ENCODE measurements at places on chromosomes 16 and 17.

DNA sequence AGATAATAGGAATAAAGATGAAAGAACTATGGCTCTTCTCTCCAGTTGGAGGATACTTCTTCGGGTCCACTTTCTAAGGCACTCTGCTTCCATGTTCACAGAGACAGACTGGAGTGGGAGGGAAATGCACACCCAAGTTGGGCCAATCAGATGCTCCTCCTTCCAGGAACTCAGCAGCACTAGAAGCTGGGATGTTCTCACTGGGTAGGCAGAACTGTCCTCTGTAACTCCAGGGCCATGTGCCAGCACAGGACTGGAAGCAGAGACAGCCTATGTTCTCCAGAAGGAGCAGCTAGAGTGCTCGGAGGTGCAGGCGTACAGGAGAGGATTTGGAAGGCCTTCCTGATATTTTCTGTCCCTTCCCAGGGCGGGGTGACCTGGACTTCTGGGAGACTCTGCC is 49.9 kb upstream of the SREBF1 start:
- DNase-seq, result no peak

DNA sequence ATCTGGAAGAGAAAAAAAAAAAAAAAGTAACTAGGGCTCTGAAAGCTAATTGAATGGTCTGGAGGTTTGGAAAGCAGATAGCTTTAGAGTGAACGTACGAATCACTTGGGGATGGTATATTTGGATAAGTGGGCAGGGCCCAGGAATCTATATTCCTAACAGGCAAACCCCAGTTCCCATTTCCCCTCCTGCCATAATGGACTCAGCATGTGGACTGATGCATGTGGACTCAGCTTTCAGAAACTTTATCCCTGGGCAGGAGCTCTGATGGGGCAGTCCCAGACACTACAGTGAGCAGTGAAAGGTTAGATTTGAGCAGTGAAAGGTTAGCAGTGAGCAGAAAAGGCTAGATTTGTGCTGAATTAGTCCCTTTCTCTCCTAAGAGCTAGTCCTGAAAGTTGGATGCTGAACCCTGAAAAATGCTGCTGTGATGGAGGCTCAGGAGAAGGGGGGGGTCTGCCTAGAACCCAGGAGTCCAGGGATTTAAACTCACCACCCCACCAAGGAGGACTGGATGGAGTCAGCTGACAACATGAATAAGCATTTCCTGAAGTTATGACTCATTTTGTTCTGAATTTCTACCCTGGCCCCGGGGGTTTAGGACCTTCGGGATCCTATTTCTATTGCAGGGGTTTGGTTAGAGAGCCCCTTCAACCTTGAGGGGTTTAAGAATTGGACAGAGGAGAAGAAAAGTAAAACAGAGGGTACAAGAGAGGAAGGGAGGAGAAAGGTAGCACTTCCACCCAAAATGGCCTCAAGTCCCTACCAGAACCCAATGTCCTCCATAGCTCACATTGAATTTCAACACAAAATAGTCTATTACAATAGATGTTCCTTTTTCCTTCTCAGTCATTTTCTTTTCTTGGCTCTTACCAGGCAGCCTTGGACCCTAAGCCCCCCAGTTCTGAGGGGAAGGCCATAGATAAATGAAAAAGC is 10.3 kb upstream of the FZD2 start:
- DNase-seq, result peak; percentile 80

DNA sequence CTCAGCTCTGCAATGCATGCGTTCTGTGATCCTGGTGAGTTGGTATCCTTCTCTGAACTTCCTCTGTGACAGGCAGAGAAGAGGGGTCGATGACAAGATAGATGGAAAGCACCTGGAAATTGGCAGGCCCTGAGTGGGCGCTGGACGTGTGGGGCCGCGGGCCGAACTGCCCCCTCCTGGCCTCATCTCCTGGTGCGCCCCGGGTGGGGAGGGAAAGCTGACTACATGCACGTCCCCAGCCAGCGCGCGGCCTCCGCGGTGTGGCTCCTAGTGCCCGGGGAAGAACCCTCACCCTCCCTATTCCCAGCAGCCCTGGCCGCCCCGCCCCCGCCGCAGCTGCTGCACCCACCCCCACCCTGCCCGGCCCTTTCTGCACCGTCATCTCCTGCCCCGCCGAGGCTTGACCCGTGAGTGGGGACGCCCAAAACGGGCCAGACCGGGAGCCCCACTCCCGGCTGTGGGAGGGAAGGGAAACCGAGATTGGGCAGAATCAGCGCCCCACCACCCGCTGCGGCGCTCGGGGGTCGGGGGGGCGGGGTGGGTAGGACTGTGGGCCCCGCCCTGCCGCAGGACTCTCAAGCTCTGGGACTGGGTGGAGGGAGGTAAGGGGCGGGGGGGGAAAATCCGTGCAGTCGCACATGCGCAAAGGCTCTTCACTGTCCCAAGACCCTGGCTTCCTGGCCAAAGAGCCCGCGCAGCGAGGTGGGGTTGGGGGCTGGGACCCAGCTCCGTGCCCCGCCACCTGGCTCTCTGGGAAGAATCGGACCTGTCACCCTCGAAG is at the start of gene NOL3:
Gene NOL3 (plus strand): TSS at position 371 of the 781 bp plus-strand sequence.
- peak; percentile 83 for DNase-seq

GRCh38 chr17:68277807-68278206 is 13.1 kb downstream of the SLC16A6 start:
- DNase-seq, result no peak

DNA sequence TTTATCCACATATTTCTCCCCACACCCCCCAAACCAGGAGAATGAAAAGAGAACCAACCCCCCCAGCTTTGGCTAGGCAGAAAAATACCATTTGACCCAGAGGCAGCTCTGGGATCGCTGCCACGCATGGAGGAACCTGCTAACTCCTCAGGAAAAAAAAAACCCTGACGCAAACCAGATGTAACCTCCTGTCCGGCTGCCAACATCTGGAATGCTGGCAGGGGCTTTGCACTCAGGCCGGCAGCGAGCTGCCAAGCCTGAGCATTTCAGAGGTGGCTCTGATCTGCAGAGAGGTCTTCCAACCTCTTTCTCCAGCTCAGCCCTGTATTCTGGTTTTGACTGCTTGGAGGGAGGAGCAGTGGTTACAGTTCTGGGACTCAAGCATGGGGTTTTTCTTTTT is 8.2 kb downstream of the IGFBP4 start:
- peak; percentile 91 for DNase-seq

- DNase-seq, result peak; percentile 32
These were observed 230.3 kb downstream of the MRTFB start for GRCh38 chr16:14301169-14302030.

- DNase-seq, result no peak
These were observed 26.7 kb downstream of the NECAB2 start for GRCh38 chr16:83994703-83995102.

DNA sequence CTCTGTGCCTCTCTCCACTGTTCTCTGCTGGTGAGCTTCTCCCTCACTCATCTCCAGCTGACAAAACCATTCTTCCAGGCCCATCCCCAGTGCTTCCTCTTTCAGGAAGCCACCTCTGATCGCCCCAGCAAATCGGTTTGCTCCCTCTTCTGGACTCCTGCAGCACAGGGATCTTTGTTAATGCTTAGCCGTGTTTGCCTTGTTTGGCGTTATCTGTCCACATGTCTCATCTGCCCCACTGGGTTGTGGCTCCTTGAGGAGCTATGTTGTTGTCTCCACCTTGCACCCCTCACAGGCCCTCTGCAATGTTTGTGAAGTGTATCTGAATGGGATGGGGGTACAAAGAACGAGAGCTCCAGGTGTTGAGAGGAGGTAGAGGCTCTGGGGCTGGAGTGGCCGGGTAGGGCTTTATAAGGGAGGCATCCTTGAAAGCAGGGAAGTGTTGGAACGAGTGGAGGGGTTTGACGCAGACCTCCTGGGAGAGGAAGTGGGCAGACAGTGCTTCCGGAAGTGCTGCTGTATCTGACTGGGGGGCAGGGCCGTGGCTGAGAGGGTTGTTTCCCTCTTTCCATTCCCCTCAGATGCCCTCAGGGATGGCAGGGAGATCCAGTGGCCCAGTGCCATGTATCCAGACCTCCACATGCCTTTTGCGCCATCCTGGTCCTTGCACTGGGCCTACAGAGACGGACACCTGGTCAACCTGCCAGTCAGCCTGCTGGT is 27.8 kb downstream of the CASKIN2 start:
- DNase-seq, result no peak

DNA sequence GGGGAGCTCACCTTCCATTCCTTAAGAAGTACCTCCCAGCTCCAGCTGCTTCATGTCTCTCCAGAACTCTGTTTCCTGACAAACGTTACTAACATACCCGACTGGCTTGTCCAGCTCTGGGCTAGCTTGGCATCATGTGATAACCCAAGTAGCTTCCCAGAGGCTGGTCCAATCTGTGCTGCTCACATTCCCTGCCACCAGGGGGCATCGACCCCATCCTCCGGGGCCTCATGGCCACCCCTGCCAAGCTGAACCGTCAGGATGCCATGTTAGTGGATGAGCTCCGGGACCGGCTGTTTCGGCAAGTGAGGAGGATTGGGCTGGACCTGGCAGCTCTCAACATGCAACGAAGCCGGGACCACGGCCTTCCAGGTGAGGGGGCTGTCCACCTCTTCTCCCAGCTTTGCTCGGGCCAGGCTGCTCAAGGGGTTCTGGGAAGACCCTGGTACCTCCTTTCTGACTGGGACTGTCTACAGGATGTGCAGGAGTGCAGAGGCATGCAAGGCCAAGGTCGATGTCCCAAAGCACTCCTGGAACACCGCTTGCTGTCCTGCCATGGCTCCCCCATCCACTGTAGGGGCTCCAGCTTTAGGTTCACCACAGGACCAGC is 7.6 kb downstream of the EPX start:
- peak; percentile 49 for DNase-seq

DNA sequence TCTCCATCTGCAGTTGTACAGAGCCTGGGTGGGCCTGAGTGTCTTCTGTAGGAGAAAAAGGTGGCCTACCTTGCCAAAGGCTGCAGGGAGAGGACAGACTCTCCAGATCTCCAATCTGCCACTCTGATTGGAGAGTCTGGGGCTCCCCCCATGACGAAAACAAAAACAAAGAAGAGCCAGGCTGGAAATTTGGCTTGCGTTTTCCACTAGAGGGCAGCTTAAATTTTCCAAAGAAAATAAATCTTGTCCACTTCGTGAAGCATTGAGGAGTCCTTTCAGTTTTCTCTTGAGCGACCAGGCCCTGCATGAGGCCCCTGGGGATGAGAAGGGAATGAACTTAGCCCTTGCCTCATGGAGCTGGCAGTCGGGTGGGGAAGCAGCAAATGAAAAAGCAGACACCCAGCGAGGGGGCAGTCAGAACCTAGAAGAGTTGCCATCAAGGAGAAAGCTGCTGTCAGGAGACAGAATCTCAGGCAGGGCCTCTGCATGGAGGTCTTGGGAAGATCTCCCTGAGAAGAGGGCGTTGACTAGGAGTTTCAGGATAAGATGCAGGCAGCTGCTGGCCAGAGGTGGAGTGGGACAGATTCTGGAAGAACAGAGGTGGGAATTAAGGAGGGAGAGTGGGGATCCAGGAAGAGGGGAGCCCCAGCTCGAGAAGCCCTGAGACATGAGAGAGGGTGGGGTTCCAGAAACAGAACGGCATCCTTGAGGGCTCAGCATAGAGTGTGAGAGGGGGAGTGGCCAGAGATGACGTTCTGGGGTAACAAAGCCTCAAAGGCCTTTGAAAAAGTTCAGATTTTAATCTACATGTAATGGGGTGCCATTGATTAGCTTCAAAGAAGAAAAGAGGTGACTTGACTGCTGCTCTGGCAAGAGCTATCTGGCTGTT is 8.4 kb upstream of the SHCBP1 start:
- peak; percentile 66 for DNase-seq

DNA sequence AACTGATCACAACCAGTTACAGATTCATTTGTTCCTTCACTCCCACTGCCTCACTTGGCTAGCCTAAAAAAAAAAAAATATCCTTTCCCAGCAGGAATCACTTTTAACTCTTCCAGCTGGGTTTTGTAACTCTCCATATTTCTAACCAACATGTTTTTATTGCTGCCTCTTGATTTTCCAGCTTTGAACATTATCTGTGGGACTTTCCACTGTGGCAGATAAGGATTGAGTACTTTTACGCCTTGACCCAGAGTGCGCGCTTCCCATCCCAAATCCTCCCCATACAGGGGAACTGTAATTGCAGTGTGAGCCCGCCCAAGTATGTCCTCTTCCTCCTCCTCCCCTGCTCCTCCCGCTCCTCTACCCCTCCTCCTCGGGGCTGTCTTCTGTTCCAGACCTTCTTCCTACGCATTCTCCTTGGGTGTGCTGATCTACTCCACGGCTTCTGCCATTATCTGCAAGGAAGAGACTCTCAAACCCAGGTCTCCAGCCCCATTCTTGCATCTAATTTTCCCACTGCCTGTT is 43.4 kb downstream of the CYB5D2 start:
- DNase-seq, result no peak

DNA sequence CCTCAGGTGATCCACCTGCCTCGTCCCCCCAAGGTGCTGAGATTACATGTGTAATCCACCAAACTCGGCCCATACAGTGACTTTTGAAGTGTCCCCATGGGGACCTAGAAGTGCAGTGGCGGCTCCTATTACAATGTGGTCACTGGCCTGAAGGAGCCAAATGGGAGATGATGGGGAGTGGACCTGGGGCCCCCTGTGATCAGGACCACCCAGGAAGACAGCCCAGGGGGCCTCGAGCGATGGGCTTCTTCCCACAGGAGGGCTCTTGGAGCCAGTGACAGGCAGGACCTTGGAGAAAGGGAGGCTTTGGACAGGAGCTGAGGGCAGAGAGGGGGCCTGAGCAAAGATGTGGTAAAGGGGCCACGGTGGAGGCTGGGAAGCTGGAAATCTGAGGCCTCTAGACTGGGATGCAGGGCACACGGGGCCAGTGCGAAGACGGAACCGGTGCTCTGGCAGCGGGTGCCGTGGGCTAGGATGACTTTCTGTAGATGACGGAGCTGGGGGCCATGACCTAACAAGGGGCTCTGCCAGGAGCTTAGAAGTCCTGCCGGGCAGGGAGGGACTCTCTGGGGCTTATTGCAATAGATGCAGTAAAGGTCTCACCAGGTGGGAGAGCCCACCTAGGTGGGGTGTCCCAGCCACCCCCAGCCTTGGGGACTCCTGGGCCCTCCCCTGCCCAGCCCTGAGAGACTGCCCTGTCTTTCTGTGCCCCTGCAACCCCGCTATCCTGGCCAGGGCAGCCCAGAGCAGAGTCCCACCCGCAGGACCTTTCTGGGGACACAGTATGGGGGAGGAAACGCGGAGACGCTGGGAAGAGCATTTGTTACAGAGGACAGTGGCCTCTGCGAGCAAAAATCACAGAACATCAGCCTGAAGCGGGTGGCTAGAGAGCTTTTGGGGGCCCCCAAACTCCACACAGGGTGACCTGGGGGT is 2.7 kb upstream of the C17orf99 start:
- no peak for DNase-seq

GRCh38 chr17:15952048-15952532 is 7.2 kb downstream of the ADORA2B start:
- DNase-seq, result no peak

Measured in fibroblast of skin of right quadriceps (primary cell).